Stimulated activated CD4-positive, alpha-beta T cell treated with anti-CD3 and anti-CD28 coated beads, Interleukin-1b, Interleukin-23, amount 100 ng/mL, for 1 hour (primary cell): ENCODE measurements at places on chromosomes 11 and 22.
A peak's percentile ranks its signal among the peaks of the same experiment; 100 is the strongest.

DNA sequence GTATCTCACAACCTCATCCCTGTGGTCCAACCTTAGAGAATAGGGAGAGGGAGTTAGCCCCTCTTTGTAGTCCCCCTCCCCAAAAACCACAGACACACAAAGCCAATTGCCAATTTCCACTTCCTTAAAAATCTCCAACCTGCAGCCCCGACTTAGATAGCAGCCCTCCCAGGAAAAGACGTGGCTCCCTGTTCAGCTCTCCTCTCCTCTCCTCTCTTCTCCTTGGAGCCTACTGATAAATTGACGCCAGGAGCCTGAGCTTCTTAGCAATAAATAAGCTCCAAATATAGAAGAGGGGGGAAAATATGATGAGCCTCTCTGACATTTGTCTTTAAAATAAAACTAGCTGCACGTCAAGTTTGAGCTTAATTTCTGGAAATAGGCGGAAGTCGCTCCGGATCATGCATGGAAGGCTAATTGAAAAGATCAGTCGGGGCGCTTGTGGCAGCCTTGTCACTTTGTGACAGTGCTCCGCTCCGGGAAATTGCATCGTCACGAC, 7.3 kb downstream of the PAX6 start:
- no peak for DNase-seq

DNA sequence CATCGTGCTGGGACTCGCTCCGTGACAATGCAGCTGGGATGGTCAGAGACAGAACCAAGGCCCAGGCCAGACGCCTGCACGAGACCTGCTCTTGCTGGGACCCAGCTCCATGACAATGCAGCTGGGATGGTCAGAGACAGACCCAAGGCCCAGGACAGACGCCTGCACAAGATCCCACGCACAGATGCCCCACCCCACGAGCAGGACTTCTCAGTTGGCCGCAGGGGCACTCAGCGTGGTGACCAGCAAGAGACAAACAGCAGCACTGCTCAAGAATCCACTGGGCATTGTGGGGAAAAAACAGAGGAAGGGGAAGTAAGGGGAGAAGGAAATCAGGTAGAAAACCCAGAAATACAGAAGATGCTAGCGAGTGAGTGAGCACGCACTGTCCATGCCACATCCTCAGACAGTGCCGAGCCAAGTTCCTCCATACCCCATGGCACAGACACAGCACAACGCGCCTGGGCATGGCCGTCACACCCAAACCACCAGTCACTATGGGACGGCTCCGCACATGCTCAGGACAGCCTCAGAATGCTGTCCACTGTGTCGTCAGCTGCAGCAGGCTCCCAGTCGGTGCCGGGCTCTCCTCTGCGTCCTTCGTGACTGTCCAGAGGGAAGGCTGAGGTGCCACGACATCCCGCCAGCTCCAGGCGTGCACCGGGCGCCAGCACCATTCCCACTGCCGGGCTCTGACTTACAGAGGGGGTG, 44.5 kb downstream of the BRD1 start:
- no peak for DNase-seq

DNA sequence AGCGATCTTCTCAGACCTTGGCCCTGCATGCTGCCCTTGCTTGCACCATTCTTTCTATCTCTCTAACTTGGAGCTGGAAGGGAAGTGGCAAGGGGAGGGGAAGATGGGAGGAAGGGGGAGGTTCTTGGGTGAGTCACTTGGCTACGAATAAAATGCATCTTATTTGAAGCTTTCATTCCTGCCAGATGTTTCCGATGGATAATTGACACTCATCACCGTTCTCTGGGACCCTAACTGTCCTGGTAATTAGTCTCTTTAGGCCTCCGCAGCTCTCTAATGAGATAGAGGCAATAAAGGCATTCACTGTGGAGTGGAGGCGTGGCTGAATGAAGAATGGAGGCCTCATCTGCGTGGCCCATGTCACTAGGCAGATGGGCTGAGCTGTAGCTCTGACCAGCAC, 960.1 kb downstream of the NTM start:
- DNase-seq, result no peak

DNA sequence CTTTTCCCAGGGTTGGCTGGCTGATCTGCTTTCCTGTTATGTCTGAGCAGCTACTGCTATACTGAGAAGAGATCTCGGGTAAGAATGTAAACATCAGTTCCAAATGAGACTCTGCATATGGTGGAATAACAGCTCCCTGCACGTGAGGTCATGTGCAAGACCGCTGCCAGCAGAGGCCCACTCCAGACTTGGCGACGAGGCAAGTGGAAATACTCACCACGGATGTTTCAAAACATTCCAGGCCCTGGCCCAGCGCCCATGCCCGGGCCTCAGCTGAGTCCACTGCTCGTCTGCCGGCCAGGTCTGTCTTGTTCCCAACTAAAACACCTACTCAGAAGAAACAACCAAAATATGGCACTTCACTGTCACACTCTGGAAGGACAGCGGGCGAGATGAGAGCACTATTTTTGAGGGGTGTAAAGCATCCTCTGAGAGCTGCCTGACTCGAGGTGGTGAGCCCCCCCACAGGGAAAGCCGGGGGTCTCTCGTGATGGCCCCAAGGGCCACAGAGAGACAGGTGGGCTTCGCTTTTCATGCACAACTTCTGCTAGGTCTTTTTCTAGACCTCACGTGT, 13.1 kb downstream of the IFT27 start:
- no peak for DNase-seq

GRCh38 chr11:19633276-19633675, 79.4 kb upstream of the NAV2 start:
- no peak for DNase-seq

DNA sequence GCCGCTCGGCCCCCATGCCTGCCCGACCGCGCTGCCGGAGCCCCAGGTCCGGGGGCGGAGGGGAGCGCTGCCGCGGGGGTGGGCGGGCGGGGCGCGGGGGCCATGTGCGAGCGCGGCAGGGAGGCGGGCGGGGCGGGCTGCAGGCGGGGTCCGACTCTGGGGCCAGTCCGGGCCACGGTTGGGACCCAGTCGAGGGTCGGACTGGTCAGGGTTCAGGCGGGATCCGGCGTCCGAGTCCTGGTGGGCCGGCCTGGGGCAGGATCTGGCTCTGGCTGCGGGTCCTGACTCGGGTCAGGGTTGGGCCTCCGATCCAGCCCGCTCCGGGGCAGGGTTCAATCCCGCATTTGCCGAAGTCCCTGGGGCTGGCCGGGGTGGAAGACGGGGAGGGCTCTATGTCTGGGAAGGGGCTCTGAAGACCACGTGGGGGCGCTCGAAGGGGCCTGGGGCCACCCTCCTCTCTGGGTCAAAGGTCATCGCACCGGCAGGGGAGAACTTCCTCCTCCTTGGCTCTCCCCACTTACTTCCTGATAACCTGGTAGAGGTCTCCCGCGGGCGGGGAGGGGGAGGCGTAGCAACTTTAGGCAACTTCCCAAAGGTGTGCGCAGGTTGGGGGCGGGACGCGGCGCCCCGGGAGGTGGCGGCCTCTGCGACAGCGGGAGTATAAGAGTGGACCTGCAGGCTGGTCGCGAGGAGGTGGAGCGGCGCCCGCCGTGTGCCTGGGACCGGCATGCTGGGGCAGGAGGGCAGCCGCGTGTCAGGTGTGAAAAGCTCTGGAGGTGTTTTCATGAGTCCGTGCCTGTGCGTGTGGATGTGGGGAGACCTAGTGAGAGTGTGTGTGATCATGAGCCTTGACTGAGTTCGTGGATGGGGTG, 603 bp downstream of the ESRRA start:
- DNase-seq, result peak; percentile 44

GRCh38 chr22:33324228-33324627, 266.0 kb upstream of the SYN3 start:
- no peak for DNase-seq

DNA sequence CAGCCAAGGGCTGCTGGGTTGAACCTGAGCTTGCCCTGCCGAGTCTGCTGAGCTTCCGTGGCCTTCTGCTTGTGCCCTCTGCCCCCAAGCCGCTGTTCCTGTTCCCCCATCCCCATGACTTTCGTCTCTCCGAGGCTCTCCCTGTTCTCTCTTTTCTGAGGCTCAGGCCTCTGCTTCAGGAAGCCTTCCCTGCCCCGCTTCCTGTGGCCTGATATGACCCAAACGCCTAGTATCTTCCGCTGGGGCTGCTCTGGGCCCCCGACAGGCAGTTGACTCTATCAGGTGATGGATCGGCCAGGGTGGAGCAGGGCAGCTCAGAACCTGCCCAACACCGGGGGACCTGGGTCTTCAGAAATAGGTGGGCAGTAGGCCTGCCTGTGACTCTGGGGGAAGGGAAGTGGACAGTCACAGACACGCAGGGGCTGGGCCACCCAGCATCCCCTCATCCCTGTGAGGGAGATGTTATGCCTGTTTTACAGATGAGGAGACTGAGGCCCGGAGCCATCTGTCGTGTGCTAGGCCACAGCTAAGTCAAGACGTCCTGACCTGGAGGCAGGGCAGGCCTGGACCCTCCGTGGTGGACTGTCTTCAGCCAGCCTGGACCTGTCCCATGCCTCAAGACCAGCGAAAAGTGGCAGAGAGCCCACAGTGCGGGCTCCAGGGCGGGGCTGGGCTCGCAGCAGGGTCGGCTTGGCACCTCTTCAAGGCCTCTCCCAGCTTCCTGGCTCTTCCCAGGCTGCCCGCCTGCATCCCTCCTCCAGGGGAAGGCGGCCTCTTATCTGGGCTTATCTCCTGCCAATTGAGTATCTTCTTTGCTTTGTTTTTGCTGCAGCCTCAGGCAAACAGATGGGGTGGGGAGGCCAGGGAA, 16.2 kb downstream of the BAD start:
- DNase-seq, result no peak

DNA sequence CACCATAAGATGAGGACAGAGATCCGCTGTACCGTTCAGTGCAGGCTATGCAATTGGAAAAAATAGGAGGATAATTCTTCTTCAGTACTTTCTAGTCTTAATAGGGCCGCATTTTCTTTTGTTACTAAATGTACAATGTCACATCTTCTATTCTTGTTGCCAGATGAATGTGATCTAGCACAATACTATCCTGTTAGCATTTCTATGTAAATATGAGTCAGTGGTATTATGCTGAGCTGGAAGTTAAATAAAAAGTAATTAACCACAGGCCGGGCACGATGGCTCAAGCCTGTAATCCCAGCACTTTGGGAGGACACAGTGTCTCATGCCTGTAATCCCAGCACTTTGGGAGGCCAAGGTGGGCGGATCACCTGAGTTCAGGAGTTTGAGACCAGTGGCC, 24.4 kb upstream of the BIRC3 start:
- DNase-seq, result no peak

DNA sequence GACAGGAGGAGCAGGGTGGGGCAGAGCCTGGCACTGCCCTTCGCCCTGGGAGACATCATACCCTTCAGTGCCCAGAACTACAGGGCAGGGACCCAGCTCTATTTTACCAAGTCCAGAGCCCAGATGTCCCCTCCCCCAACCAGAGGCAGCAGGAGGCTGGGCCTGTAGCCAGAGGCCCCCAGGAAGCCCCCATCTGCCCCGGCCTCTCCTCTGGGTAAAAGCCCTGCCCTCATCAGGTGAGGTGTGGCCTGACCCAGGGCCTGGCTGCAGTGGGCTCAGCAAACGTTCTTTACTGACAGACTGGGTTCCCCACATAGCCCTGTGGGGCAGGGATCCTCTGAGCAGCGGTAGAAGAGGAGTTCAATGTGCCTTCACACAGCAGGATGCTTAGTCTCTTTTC, 51.8 kb upstream of the SLC22A12 start:
- no peak for DNase-seq

- DNase-seq, result no peak
Observed at GRCh38 chr11:61682906-61683675, 2.9 kb downstream of the DAGLA start.
